ENCODE measurements at places on chromosomes 5 and 9.

DNA sequence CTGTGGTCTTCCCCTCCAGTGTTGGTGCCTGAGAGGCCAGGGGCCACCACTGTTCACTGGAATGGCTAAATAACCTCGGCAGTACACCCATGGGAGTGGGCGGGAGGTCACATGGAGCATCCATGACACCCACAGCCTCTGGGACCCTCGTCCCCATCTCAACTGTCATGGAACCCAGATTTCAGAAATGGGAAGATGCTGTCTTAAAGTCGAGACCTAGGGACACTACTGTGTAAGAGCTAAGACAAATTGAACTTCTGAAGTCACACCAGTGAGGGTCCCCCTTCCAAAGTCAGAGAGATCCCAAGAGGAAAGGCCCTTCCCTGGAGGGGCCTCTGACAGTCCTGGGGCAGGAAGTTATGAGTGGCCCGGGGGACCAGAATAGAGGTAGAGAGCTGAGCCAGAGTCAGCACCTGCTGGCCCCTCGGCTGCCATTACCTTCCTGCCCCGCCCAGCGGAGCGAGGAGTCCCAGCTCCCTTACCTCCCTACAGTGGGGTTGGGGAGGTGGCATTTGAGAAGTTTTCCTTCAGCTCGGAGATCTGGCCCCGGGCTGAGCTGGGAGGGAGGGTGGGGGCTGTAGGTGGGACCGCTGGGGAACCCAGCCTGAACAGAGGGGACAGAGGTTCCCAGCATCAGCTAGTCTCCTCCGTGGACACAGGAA is 7.6 kb downstream of the BARX1 start:
- DNase-seq, result no peak

GRCh38 chr9:19358701-19359100 is 21.3 kb downstream of the RPS6 start:
- DNase-seq, result no peak

DNA sequence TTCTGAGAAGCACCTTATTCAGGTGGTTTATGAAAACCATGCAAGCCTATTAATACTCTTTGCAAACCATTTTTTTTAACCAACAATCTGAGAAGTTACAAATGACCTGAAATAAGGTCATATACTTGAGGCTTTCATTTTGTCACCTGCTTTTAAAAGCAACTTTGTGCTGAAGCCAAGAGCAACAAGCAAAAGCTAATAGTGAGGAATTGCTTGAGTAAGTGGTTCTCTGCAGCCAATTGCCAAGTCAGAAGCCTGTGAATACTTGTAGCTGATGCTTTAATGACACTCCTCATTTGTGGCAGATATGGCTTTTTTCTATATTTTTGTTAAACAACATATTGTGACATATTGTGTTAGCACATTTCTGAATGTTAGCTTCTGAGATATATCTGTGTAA is 126.7 kb upstream of the ZNF608 start:
- DNase-seq, result no peak

DNA sequence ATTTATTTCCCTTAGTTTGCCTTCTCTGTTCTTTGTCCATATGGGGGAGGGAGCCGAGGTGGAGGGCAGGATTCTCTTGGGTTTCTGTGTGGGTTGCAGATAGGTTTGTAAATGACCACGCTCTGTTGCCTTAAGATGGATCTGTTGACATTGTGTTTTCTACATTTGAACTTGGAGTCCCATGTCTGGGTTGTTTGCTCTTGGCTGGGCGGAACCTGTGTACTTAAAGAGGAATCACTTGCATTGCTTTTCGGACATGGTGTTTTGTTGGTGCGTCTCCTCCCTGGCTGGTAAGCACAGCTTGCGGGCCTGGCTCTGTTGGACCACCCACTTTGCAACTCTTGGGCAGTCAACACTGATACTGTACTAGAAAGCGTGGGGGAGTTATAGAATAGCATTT is 45.9 kb downstream of the EHMT1 start:
- no peak for DNase-seq

DNA sequence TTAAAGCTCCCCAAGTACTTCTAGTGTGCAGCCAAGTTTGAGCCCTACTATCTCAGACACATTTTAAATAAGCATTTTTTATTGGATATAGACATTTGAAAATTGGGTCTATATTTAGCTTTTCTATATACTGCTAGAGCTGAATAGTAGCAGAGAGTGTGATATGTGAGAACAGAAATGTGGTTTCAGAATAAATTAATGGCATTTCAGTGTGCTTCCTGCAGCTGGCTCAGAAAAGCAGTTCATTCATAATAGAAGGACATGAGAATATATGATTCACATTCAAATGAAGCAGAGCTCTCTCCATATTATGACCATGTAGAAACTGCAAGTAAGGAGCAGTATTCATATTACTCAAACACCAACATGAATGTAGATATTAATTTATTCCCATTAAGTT is 464.0 kb downstream of the PTPRD start:
- DNase-seq, result no peak

DNA sequence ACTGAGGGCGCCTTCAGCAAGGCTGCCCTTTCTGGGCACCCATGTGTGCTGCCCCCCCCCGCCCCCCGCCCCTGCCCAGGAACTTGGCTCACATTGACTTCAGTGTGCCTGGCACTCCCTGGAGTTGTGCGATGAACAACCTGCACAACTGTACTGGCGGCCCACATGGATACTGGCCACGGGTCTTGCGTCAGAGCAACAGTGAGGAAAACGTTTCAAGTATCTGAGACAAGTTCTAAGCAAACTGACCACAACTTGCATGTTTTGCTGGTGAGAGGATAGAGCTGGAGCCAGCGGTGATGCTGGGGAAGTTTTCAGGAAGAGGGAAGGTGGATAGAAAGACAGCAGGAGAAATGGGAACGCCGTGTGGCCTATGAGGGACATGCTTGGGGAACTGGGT is 45.4 kb downstream of the HABP4 start:
- DNase-seq, result no peak

DNA sequence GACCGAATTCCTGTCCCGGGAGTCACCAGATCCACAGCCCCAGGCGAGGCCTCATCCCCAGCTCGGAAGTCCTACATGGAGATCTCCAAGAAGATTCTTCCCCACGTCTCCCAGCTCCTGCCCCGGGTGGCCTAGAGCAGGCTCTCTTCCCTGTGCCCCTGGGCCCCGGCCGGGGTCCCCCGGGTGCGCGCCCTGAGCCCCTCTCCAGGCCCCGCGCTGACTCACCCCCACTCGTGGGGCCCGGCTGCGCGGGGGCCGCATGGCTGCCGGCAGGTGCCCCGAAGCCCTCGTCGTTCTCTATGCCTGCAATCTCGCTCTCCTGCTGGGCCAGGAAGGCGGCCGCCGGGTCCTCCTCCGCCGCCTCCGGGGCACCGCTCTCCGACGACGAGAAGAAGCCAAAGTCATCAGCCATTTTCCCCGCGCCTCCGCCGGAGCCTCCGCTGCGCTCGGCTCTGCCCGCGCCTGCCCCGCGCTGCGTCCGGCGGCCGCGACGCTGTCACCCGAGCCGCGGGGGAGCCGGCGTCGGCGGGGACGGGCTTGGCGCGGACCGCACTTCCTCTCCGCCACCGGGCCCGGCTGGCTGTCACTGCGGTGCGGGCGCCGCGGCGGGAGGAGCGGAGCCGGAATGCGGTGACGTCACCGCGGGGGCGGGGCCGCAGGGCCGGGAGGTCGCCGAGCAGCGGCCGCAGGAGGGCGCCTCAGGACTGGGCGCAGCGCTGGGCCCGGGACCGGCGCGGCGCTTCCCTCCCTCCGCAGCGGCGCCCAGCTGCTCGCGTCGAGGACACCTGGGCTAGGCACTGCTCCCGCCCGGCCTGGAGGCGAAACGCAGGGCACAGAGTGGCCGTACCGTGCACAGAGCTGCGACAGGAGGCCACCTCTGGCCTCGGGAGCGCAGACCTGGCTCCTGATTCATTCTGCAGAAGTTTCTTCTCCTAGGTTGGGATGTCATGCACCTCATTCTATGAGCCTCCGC is at the start of gene CLTB:
TSS of gene CLTB (minus strand) at position 588 of the 973 bp plus-strand sequence. CDS start at position 412, 176 bp downstream.
- peak; percentile 75 for DNase-seq

GRCh38 chr5:168925160-168925559 is 346.0 kb upstream of the PANK3 start:
- no peak for DNase-seq

DNA sequence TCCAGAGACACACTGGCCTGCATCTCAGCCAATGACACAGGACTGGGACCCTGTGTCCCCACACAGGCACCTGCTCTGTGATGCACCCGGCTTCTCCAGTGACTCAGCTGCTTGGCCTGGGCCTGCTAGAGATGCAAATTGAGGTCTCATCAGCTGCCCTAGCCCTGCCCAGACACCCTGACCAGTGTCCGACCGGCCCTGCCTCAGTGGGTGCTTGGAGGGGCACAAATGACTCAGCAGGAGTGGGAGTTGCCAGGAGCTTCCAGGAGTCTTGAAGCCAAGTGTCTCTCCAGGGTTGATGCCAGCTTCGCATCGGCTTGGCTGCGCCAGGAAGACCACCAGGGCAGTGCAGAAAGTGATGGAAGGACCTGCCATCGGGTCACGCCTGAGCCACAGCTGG is 148.2 kb downstream of the ICE1 start:
- DNase-seq, result no peak

- no peak for DNase-seq
These were observed 457.7 kb downstream of the EFNA5 start for GRCh38 chr5:107213025-107213424.

- no peak for DNase-seq
These were observed 42.9 kb downstream of the LURAP1L start for GRCh38 chr9:12817702-12818101.

DNA sequence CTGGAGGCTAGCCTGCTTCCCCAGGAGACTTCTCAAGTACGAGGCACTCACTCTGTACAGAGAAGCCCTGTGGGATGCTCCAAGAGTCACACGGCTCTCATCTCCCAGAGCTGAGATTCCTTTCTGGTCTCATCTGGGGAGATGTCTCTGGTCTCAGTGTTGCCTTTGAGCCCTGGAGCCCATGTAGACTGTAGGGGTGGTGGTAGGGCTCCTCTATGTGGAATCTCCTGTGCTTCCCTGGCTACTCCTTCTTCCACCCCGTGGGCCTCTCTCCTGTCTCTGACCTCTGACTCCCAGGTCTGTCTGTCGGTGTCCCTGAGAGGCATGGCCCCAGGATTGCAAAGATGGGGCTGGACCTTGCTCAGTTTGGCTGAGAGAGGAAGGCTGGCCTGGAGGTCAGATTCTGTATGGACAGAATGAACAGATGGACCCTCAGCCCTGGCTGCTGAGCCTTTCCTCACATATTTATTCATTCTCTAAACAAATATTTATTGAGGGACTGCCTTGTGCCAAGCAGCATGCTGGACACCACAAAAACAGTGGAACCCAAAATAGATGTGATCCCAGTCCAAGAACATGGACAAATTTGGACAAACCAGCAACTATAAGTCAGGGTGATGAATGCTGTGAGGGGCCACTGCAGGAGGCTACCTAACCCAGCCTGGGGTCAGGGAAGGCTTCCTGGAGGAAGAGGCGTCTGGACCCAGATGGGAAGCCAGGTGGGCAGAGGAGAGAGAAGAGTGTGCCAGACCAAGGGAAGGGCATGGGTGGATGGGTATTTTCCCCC is 2.6 kb downstream of the CCL19 start:
- DNase-seq, result no peak

DNA sequence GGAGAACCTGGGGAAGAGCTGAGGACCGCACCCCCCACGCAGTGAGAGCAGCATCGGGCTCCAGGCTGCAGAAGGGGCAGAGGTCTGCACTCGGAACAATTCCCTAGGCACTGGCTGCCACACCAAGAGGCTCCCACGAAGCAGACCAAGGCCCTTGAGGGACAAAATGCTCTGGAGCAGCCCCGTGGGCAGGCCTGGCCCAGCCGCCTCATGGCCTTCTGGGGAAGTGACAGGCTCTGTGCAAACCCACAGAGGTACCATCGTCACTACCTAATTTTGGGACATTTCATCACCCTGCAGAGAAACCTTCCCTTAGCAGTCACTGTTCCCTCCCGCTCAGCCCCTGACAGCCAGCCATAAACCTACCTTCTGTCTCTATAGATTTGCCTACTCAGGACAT is 15.9 kb downstream of the FBXW5 start:
- DNase-seq, result no peak

DNA sequence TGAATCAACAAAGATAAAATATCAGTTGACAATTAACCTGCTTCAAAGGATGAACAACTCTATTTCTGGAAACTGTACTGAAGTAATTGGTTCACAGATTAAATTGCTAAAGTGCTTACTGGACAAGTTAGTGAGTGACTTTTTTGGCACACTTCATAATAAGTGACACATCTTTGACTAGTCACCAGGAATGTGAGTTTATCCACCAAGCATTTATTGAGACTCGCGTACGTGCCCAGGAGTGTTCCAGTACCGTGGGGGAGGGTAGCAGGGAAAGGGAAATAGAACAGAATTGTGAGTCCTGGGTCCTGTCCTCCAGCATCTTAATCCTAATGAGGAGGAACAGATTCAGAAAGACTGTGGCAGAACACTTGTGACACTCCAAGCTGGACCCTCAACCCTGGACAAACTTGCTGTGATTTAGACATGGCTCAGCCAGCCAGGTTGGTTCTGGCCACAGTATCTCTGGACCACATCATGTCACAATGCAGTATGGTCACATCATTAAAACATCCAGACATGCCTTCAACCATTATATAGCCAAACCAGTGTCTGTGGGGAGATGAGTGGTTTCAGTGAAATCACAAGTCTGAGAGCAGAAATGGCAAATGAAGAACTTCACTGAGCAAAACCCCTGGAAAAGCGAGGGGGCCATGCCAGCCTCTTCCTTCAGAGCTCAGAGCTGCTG is 623.1 kb downstream of the BNC2 start:
- no peak for DNase-seq

GRCh38 chr9:363274-363612 is 148.6 kb downstream of the DOCK8 start:
- no peak for DNase-seq

GRCh38 chr5:56482363-56482762 is 249.2 kb upstream of the ANKRD55 start:
- DNase-seq, result no peak

GRCh38 chr9:23739753-23740152 is 86.3 kb downstream of the ELAVL2 start:
- no peak for DNase-seq

- no peak for DNase-seq
These were observed 489.3 kb downstream of the TLE4 start for GRCh38 chr9:80061096-80061495.

GRCh38 chr5:135880278-135880677 is 15.4 kb downstream of the IL9 start:
- peak; percentile 13 for DNase-seq

GRCh38 chr9:13485068-13485596 is 205.6 kb upstream of the MPDZ start:
- DNase-seq, result no peak

GRCh38 chr9:123742009-123742767 is 187.7 kb downstream of the DENND1A start:
- no peak for DNase-seq

DNA sequence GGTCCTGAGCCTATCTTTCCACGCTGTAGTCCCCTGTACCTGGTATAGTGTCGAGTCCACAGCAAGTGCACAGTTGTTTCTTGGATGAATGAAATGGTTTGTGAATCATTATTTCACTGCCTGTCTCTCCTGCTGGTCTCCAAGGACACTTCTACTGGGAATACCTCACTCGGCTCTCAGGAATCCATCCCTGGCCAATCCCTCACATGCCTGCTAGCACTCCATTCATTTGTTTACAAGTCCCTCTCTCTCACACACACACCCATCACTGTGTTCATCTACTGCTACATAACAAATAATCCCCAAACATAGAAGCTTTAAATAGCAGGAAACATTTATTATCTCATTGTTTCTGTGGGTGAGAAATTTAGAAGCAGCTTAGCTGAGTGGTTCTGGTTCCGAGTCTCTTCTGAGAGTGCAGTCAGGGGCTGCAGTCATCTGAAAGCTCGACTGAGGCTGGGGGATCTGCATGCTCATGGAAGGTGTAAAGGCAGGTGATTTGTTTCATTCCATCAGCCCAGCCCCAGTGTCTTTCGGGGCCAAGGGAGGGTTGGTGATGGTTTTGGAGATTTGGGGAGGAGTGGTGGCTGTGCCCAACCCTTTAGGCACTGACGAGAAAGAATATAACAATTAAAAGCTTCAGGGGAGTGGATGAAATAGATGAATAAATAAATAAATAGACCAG is 132.7 kb upstream of the IER5L start:
- no peak for DNase-seq

Measured in SW 1271 (cell line).